ENCODE measurements at places on chromosomes 16 and 17. TPM values are rescaled to one million over a fixed set of nuclear protein-coding genes. Genes with fewer than 3 reads are reported as not detected.

CHST4 gene
- total RNA-seq, result not detected

- DNase-seq, result no peak
- H3K36me3 ChIP-seq, result peaks cover 73% of the 10 kb centered on the region
- no peaks in the 10 kb centered on the region for H3K27me3 ChIP-seq
- peaks cover 32% of the 10 kb centered on the region for H3K4me1 ChIP-seq
Observed at GRCh38 chr17:21289902-21290571, 5.5 kb downstream of the MAP2K3 start.

DNA sequence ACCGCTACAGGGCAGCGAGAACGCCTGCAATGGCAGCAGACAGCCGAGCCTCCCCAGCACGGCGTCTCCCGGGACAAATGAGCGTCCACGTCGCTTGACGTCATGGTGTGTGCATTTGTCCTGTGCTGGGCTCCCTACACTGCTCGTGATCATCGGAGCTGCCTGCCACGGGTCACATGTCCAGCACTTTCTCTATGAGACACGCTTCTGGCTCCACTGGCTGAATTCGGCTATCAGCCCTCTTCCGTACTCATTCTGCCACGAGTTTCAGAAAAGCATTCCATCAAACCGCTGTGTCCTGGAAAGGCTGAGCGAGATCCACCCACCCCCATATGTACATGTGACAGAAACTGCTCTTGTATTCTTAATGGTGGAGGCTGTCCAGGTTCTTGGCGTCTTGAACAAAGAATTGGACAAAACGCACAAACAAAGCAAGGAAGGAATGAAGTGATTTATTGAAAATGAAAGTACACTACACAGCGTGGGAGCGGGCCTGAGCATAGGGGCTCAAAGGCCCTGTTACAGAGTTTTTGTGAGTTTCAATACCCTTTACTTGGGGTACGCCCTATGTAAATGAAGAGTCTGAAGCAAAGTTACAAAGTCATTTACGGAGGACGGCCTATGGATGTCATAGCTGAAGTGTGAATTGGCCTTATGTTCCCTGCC lies 28.5 kb upstream of the SHCBP1 start:
- H3K27me3 ChIP-seq, result no peaks in the 10 kb centered on the region
- H3K36me3 ChIP-seq, result peaks cover under 1% of the 10 kb centered on the region
- H3K4me3 ChIP-seq, result no peak overlapping the region
- H3K4me1 ChIP-seq, result no peaks in the 10 kb centered on the region

GRCh38 chr16:2045965-2046892 lies 1.4 kb downstream of the NTHL1 start:
- H3K4me3 ChIP-seq, result peak overlapping the region; percentile 94
- no peaks in the 10 kb centered on the region for H3K27me3 ChIP-seq
- peaks cover 9% of the 10 kb centered on the region for H3K36me3 ChIP-seq
- peaks cover 10% of the 10 kb centered on the region for H3K4me1 ChIP-seq
- H3K27ac ChIP-seq, result no peak overlapping the region
- DNase-seq, result no peak

PRRT2 gene
- 2.0 TPM for total RNA-seq

PHF23 gene
- 43.4 TPM for total RNA-seq

GRCh38 chr16:90077757-90078578 lies 837 bp upstream of the PRDM7 start:
- H3K4me3 ChIP-seq, result peak overlapping the region; percentile 66
- H3K27ac ChIP-seq, result peak overlapping the region; percentile 48
- H3K27me3 ChIP-seq, result peaks cover 13% of the 10 kb centered on the region
- DNase-seq, result no peak
- peaks cover 31% of the 10 kb centered on the region for H3K4me1 ChIP-seq

GRCh38 chr16:47750371-47750770 lies 289.2 kb downstream of the PHKB start:
- DNase-seq, result no peak
- H3K36me3 ChIP-seq, result no peaks in the 10 kb centered on the region
- H3K27me3 ChIP-seq, result peaks cover 7% of the 10 kb centered on the region

DNA sequence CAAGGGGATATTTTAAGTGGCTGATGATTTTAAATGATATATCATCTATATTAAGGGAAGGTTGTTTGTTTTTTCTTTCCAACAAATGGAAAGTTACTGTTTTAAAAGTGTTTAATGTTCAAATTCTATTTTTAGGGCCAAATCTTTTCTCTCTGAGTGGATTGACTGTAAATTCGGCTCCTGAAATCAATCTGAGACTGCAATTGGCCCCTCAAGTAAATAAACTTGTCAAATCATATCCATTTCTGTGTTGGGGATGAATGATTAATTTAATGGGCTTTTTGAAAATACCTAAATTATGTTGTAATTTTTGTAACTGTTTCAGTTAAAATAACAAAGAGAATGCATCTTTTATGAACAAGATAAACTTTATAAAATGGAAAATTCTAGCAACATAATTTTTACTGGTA lies 2.6 kb downstream of the HS3ST3A1 start:
- H3K27me3 ChIP-seq, result peaks cover 67% of the 10 kb centered on the region
- peaks cover 11% of the 10 kb centered on the region for H3K4me1 ChIP-seq
- no peak for DNase-seq
- no peak overlapping the region for H3K4me3 ChIP-seq
- H3K36me3 ChIP-seq, result no peaks in the 10 kb centered on the region

- no peak for DNase-seq
- no peak overlapping the region for H3K4me3 ChIP-seq
- H3K36me3 ChIP-seq, result no peaks in the 10 kb centered on the region
- no peak overlapping the region for H3K27ac ChIP-seq
- H3K4me1 ChIP-seq, result no peaks in the 10 kb centered on the region
Observed at GRCh38 chr16:85838876-85839585, 39.5 kb downstream of the COX4I1 start.

DNA sequence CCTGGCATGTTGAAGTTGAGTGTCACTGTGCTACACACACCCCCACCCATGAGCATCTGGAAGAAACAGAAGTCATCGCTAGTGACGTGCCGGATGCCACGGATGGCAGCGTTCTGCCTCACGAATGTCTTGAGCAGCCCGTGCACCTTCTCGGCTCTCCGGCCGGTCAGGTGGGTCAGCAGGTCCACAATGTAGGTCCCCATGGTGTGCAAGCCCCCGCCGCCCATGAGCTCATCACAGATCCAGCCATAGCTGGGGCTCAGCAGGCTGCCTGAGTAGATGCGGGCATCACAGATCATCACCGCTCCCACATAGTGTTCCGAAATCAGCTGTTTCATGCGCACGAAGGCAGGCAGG lies 8.9 kb downstream of the C16orf86 start:
- peaks cover 2% of the 10 kb centered on the region for H3K4me1 ChIP-seq
- H3K27ac ChIP-seq, result no peak overlapping the region
- H3K27me3 ChIP-seq, result no peaks in the 10 kb centered on the region
- no peak overlapping the region for H3K4me3 ChIP-seq
- no peak for DNase-seq

CLEC18A gene
- total RNA-seq, result 0.43 TPM

- H3K27ac ChIP-seq, result no peak overlapping the region
- no peak for DNase-seq
- peaks cover 4% of the 10 kb centered on the region for H3K27me3 ChIP-seq
- peaks cover 15% of the 10 kb centered on the region for H3K4me1 ChIP-seq
- no peak overlapping the region for H3K4me3 ChIP-seq
Observed at GRCh38 chr16:17069681-17070080, 401.1 kb downstream of the XYLT1 start.

DNA sequence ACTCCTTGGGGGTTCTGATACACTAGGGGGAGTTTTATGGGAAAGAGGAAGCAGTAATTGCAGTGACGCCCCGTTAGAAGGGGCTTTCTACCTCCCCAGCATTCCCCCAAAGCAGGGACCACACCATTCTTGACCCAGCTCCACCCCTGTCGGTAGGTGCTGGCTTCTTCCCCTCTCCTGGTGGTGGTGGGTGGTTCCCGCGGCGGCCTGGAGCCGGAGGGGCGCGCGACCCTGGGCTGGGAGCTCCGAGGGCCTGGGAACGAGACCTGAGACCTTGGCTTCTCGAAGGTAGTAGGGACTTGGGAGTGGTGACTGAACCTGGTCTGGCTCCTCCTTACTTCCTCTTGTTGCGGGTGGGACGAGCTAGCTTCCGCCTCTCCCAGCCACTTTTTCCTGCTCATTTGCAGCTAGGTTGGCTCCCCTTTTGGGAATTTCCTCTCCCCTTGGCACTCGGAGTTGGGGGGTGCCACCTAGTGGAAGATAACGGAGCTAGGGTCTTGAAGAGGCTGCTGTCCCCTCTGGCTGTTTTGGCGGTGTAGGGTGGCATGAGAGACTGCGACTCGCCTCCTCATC lies 438 bp downstream of the GRN start:
- peak overlapping the region; percentile 94 for H3K4me3 ChIP-seq
- no peaks in the 10 kb centered on the region for H3K36me3 ChIP-seq
- H3K27me3 ChIP-seq, result peaks cover 12% of the 10 kb centered on the region
- H3K27ac ChIP-seq, result peak overlapping the region; percentile 56
- DNase-seq, result no peak

GPRC5C gene
- total RNA-seq, result 0.89 TPM

- H3K27me3 ChIP-seq, result no peaks in the 10 kb centered on the region
- DNase-seq, result peak; percentile 54
- H3K4me1 ChIP-seq, result peaks cover 67% of the 10 kb centered on the region
Observed at GRCh38 chr16:89358030-89359005, 132.0 kb downstream of the ANKRD11 start.

NHERF2 gene
- total RNA-seq, result 2.6 TPM

PHKG2 gene
- 41.6 TPM for total RNA-seq

NXPH3 gene
- total RNA-seq, result 0.25 TPM

- H3K27ac ChIP-seq, result no peak overlapping the region
- H3K4me3 ChIP-seq, result no peak overlapping the region
- no peak for DNase-seq
- peaks cover 9% of the 10 kb centered on the region for H3K4me1 ChIP-seq
- H3K36me3 ChIP-seq, result no peaks in the 10 kb centered on the region
Observed at GRCh38 chr17:57559226-57559625, 185.9 kb downstream of the CCDC182 start.

GRCh38 chr17:34113089-34113488 lies 142.0 kb upstream of the CCL2 start:
- H3K36me3 ChIP-seq, result no peaks in the 10 kb centered on the region
- no peak overlapping the region for H3K27ac ChIP-seq
- no peaks in the 10 kb centered on the region for H3K4me1 ChIP-seq
- no peaks in the 10 kb centered on the region for H3K27me3 ChIP-seq
- no peak for DNase-seq

DPEP2NB gene
- not detected for total RNA-seq

OTOP3 gene
- total RNA-seq, result not detected

- no peaks in the 10 kb centered on the region for H3K36me3 ChIP-seq
- no peaks in the 10 kb centered on the region for H3K4me1 ChIP-seq
- H3K4me3 ChIP-seq, result no peak overlapping the region
Observed at GRCh38 chr17:43438626-43439025, 39.8 kb downstream of the ARL4D start.

DNA sequence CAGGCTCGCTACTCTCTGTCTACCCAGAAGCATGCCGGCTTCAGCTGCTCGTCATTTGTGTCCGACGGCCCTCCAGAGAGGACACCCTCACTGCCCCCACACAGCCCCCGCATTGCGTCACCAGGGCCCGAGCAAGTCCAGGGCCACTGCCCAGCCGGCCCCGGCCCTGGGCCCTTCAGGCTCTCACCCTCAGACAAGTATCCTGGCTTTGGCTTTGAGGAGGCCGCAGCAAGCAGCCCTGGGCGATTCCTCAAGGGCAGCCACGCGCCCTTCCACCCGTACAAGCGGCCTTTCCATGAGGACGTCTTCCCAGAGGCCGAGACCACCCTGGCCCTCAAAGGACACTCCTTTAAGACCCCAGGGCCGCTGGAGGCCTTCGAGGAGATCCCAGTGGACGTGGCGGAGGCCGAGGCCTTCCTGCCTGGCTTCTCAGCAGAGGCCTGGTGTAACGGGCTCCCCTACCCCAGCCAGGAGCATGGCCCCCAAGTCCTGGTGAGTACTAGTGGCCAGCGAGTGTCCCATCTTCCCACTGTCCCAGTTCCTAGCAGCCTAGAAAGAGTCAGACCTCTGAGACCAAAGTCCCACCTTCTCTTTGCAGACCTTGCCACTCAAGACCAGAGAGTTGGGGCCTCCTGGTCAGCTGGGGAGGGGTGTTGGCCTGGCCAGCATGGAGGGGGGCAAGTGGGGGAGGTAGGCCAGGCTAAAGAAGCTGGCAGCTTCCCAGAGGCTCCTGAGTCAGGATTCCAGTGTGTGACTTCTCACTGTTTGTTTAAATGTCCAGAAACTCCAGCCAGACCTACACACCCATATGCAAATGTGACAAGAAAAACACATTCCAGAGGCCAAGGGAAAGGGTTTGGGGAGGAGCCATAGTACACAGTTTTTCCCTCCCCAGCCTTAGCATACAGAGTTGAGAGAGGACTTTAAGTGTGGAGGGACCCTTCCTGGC lies 18.6 kb downstream of the FOXN1 start:
- no peaks in the 10 kb centered on the region for H3K4me1 ChIP-seq
- H3K36me3 ChIP-seq, result no peaks in the 10 kb centered on the region
- H3K27me3 ChIP-seq, result no peaks in the 10 kb centered on the region
- H3K27ac ChIP-seq, result no peak overlapping the region

ZFHX3 gene
- total RNA-seq, result 1.2 TPM

DNA sequence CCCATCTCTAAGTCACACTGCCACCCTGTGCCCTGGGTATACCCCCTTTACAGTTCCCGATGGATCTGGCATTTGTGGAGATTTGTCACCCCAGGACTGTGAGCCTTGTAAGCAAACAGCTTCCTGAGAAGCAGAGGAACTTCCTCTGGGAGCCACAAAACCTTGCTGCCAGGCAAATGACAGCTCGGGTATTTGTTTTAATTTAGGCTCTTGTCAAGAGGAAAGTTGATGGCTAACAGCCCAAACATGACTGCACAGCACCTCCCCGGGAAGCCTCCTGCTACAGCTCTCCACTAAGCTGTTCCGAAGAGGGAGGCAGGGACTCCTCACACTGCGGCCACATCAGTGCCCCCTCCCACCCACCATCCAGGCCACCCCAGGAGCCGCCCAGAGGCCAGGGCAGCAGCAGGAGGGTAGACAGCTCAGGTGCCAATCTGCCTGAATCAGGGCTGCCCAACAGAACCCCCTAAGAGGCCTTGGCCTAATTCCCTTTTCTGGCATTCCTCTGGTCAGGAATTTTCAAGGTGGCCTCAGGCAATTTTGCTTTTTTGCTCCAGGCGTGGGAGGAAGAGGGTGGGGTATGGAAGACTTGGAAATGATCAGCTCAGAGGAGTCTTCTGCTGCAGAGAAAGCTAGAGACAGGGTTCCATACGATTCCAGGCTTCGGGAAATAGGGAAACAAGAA lies 2.6 kb downstream of the ABR start:
- H3K27me3 ChIP-seq, result peaks cover 19% of the 10 kb centered on the region
- no peak overlapping the region for H3K27ac ChIP-seq
- no peak overlapping the region for H3K4me3 ChIP-seq
- no peaks in the 10 kb centered on the region for H3K4me1 ChIP-seq
- no peaks in the 10 kb centered on the region for H3K36me3 ChIP-seq
- DNase-seq, result no peak

GNGT2 gene
- total RNA-seq, result 16.8 TPM

GRCh38 chr16:82488460-82488859 lies 138.3 kb upstream of the CDH13 start:
- H3K36me3 ChIP-seq, result no peaks in the 10 kb centered on the region
- H3K4me1 ChIP-seq, result no peaks in the 10 kb centered on the region
- no peak overlapping the region for H3K4me3 ChIP-seq
- no peaks in the 10 kb centered on the region for H3K27me3 ChIP-seq
- H3K27ac ChIP-seq, result no peak overlapping the region

- DNase-seq, result no peak
- H3K27ac ChIP-seq, result no peak overlapping the region
- H3K27me3 ChIP-seq, result no peaks in the 10 kb centered on the region
Observed at GRCh38 chr16:7270823-7271222, 61.8 kb upstream of the RBFOX1 start.

KRTAP2-3 gene
- not detected for total RNA-seq

CCL5 gene
- total RNA-seq, result 28.9 TPM

All from activated T-helper 2 cell treated with anti-CD3 and anti-CD28 coated beads, Interferon-gamma antibody, Interleukin-2, Interleukin-4, amounts not matched to agents 10 μg/mL and 5 μg/mL and 100 μg/mL, durations not matched to agents 14 hours and 24 hours and 36 hours (primary cell).